Esophagus squamous epithelium (tissue), 5 donors: ENCODE measurements at places on chromosomes 6 and 20. TPM values are rescaled to one million over a fixed set of nuclear protein-coding genes. Genes with fewer than 3 reads are reported as not detected.

Gene TULP4
- total RNA-seq, result 104 TPM

Gene CST5
- total RNA-seq, result not detected

Gene PIGU
- total RNA-seq, result 14.8 TPM

Gene TREML1
- total RNA-seq, result not detected

DNA sequence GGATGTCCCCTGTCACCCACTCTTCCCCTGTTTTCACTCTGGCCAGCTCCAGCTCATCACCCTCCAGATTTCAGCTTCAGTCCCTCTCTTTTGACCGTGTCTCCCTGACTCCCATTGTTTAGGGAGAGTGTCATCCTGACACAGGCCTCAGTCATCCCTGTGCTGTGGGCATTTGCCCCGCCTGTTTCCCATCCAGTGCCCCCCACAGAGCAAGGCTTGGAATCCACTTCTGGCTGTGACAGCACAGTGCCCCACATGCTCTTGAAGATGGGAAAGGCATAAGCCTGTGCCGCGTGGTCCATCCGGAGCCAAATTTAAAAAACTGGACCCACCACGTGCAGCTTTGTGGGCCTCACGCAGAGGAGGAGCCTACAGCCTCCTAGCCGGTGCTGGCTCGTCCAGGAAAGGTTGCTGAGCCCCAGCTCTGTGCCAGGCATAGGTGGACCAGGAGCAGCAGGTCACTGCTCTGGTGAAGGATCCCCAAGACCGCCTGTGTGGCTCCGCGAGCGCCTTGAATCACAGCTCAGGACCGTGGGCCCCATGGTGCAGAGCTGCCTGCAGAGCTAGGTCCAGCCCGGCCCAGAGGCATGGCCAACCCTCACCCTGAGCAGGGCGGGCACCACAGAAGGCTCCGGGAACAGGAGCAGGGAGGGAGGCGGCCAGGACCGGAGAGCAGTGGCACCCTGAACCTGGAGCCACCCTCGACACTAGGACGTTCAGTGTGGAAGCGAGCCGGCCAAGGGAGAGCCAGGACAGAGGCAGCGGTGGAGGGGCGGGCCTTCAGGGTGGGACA, 172.8 kb downstream of the CDH4 start:
- no peak for DNase-seq
- no peaks in the 10 kb centered on the region for H3K4me1 ChIP-seq
- no peaks in the 10 kb centered on the region for H3K36me3 ChIP-seq
- no peak overlapping the region for H3K27ac ChIP-seq
- H3K27me3 ChIP-seq, result peaks cover 14% of the 10 kb centered on the region

DNA sequence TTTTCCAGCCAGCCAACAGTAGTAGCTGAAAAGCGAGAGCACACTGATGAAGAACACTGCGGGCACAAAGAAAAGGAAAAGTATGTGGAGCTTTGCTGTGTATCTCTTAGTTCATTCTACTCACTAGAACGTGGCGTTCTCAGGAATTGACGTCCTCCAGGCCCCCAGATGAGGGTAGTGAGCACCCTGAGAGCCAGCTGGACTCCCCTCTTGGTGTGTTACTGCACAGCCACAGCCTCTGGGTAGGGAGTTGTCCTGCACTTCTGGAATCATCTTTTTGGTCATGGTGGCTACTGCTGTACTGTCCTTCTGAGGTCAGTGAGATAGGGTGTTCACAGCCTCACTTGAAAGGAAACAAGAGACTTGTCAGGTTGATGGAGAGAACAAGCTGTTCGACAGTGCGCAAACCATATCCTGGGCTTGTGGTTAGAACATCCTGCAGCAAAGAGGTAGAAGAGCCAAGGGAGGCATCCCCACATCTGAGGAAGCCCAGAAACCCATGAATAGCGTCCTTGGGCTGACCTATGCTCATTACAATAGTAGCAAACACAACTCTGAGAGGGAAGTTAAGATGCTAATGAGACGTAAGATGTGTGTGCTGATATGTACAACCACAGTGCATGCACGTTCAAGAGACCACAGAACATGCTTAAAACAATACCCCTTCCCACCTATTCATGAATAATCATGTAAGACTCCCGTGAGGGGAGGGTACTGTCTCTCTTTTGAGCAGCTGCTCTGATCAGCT, 14.6 kb upstream of the HLA-F start:
- no peaks in the 10 kb centered on the region for H3K36me3 ChIP-seq
- H3K4me3 ChIP-seq, result peak overlapping the region; percentile 4
- no peak for DNase-seq
- H3K27ac ChIP-seq, result no peak overlapping the region
- no peaks in the 10 kb centered on the region for H3K27me3 ChIP-seq

- no peaks in the 10 kb centered on the region for H3K27me3 ChIP-seq
- H3K36me3 ChIP-seq, result no peaks in the 10 kb centered on the region
- H3K4me1 ChIP-seq, result peaks cover 53% of the 10 kb centered on the region
- H3K4me3 ChIP-seq, result peak overlapping the region; percentile 68
Measured at GRCh38 chr20:50189681-50190250, 864 bp upstream of the CEBPB start.

DNA sequence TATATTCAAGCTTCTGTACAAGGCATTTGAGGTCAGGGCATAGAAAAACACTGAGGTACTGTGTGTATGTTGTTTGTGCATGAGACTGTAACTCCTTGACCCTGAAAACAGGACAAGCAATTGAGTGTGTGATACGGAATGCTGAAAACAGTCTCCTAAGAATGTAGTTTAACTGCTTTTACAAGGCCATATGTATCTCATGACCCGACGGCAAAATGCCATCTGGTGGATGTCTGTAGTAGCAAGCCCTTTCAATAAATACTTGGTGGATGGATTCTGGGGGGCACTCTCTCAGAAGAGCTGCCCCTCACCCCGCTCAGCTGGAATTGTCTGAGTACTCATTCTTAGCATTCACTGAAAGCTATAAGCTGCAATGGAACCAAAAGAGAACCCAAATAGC, 69.3 kb upstream of the EYS start:
- no peaks in the 10 kb centered on the region for H3K27me3 ChIP-seq
- H3K4me3 ChIP-seq, result no peak overlapping the region
- no peaks in the 10 kb centered on the region for H3K4me1 ChIP-seq
- no peak for DNase-seq

GRCh38 chr6:111230351-111231089, 143.2 kb downstream of the SLC16A10 start:
- no peak overlapping the region for H3K4me3 ChIP-seq
- H3K27me3 ChIP-seq, result no peaks in the 10 kb centered on the region
- no peak for DNase-seq
- H3K27ac ChIP-seq, result no peak overlapping the region
- no peaks in the 10 kb centered on the region for H3K4me1 ChIP-seq
- no peaks in the 10 kb centered on the region for H3K36me3 ChIP-seq

DNA sequence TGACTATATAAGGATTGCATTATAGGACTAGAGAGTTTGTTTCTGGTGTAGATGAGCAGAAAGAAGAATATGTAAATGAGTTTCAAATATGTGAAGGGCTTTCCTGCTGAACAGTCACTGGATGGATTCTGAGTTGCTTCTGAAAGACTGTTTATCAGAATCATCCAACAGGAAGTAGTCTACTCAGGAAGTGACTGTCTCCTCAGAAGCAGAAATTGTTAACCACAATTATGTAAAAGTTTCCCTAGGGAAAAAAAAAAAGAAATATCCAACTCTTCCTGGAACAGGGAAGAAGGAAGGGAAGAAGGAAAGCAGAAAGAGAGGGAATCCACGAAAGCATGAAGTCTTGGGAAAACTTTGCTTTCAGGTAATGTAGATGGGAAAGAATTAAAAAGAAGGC, 138.9 kb downstream of the TENT5A start:
- no peak overlapping the region for H3K27ac ChIP-seq
- H3K4me1 ChIP-seq, result no peaks in the 10 kb centered on the region
- no peak overlapping the region for H3K4me3 ChIP-seq
- H3K27me3 ChIP-seq, result no peaks in the 10 kb centered on the region
- no peaks in the 10 kb centered on the region for H3K36me3 ChIP-seq
